ENCODE measurements at places on chromosomes 13 and 19. TPM values are rescaled to one million over a fixed set of nuclear protein-coding genes. Genes with fewer than 3 reads are reported as not detected.
A peak's percentile ranks its signal among the peaks of the same experiment; 100 is the strongest.

DNA sequence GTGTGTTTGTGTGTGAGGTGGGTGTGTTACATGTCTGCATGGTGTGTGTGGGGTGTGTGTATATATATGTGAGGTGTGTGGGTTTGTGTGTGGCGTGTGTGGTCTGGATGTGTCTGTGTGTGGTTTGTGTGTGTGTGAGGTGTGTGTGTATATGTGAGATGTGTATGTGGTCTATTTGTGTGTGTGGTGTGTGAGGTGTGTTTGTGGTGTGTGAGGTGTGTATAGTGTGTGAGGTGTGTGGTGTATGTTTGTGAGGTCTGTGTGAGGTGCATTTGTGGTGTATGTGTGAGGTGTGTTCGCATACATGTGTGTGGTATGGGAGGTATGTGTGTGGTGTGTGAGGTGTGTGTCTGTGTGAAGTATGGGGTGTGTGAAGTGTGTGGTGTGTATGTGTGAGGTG, 12.5 kb upstream of the TNFRSF19 start:
- DNase-seq = no peak

- DNase-seq = no peak
Measured at GRCh38 chr19:41910240-41910991, 17.8 kb downstream of the ERFL start.

- no peak for DNase-seq
Measured at GRCh38 chr19:38893341-38893771, 6.1 kb downstream of the SIRT2 start.

DNA sequence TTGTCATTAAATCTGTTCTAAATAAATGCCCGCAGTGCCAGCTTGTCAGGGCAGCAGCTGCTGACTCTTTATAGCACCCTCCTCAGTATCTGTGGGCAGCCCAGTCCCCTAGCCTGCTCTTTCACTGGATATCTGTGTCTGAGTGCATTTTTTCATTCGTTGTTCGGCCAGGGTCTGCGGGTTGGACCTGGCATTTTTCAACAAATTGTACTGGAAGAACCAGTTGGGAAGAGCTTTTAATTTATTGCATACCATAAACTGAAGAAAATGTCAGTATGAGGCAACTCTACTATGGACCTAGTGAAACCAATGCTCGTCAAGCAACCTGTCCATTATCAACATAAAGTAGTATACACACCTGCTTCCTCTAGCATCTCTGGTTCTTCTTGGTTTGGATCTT, 8.6 kb downstream of the NLRP13 start:
- no peak for DNase-seq

DNA sequence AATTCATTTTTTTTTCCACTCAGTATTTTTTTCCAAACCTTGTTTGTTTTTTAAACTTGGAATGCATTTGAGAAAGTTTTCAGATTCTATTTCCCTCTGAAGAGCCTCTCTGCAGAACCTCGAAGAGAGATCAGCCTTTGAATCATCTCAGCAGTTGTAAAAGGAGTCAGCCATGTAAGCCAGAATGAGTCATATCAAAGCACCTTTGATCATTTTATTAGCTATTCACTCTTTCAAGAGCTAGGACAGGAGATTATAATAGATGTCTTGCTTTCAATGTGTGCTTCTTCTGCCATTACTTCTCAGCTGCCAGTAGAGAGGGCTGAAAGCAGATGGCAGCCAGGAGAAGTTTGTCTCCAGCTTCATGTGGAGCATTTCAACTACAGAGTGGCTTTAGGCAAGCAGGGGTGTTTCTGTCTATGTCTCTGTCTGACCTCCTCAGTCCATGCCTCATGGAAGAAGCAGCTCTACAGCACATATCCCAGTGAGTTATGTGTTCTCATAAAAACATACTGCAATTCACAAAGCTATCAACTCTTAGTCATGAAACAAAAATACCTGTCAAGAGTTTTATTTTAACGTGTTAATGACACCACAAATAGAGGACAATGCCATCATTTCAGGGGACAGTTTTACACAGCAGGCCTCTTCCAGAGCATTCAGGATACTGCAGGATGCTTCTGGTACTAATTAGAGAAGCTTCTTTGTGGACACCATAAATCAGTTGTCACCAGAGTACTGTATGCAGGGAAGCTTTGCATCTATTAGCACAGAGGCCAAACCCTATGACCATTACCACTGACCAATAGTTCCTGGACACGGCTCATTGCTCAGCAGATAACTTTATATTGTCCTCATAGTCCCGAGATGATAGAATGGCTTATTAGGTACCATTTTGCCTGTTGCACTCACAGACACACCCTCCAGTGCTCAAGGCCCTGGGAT, 94.3 kb downstream of the NHLRC3 start:
- no peak for DNase-seq

DNA sequence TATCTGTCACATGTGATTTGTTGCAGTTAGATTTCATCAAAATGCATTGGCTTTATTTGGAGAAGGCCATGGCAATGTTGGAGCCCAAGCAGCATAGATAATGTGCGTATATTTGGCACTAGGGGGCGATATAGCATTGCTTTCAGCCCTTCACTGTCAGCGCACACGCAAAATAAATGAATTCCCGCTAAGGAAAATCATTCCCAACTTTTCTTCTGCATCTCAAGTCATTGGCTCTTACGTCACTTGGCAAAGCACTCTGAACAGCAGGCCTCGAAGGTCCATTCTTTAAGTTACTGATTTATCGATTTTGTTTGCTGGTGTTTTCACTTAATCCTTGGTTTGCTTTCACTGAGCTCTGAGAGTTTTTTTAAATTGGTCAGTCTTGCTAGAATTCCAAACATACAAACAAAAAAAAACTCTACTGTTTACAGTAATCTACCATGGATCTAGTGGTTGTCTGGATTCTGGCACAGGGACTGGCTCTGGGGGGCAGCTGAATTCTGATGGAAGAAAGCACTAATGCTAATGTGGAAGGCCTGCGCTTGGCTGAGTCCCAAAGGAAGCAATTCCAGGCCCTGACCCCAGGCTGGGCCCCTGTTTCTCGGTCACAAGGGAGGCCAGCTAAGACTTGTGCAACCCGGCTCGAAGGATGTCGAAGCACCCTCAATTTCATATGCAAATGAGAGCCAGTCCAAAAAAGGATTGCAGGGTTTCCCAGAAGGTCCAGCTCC, 97.7 kb upstream of the IPO5 start:
- peak; percentile 29 for DNase-seq

DNA sequence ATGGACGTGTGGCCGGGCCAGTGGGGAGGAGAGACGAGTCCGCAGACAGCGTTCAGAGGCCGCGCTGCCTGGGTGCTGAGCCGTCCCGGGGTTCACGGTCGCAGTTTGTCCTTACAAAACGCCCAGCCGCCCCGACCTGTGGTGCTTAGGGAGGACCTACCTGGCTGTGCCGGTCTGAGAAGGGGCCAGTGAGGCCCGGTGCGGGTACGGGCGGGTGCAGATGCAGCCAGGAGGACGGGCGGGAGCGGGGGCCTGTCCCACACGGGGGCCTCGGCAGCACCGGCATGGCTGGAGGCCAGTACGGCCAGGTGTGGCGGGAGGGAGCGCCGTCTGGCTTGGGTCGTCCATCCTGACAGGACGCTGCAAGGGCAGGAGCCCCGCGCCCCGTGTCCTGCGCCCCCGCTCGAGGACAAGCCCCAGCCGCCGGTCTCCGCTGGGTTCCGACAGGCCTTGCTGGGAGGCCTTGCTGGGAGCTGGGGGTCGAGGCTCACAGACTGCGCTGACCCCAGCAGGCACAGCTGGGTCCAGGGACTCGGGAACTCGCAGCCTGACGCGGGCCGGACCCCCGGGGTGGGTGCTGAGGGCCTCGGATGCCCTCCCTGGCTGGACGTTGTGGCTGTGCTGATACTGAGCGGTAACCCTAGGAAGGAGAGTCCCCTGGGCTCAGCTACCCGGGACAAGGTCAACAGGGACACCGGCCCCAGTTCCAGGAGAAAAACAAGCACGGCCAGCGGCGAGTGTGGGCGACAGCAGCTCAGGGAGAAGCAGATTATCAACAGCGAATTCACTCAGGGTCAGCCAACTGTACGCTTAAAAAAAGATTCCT, 5.3 kb upstream of the PROZ start:
- DNase-seq = peak; percentile 62

ZNF14 gene
- 6.6 TPM for total RNA-seq

OR7C1 gene
- total RNA-seq = not detected

PRR22 gene
- 3.0 TPM for total RNA-seq

Data from WTC11 (cell line).